GDM1 (cell line): ENCODE measurements at places on chromosomes 11 and 22.

- DNase-seq: no peak
These were observed 465.0 kb downstream of the FAM181B start for GRCh38 chr11:82268627-82269026.

GRCh38 chr22:30357236-30357570, 396 bp downstream of the CCDC157 start:
- peak; percentile 42 for DNase-seq

DNA sequence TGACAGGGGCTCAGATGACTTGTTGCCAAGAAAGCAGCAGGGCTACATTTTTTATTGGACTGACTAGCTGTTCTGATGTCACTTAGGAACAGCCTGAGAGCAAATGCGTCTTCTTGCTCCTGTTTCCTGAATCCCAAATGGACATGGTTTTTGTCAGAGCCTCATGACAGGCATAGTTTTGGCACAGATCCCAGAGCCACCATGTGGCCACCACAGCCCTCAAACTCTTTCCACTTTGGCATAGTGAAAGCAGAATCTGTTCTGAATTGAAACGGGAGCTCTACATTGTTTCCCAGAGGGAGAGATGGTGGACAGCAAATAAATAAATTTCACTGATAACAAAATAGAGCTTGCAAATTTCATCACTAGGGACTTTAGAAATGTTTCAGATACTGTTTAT, 222.2 kb downstream of the C11orf87 start:
- no peak for DNase-seq

DNA sequence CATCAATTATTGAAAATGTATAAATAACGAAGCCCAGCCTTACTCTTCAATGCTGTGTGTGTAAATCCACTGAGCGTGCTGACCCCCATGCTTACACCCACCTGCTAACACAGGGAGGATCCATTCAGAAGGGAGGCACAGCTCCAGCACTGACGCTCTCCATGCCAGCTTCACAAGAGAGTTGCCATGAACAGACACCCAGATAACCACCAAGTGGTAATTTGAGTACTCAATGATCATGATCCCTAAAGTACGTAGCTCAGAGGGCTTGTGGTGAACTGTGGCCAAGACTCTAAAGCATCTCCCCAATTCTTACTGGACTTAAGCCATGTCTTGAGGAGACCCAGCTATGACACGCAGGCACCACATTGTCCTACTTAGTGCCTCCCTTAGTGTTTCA, 98.7 kb downstream of the IGLL1 start:
- no peak for DNase-seq

- no peak for DNase-seq
These were observed 8.3 kb upstream of the IGSF9B start for GRCh38 chr11:133965031-133965601.

GRCh38 chr11:97739932-97740800, 1280.6 kb upstream of the CNTN5 start:
- no peak for DNase-seq

DNA sequence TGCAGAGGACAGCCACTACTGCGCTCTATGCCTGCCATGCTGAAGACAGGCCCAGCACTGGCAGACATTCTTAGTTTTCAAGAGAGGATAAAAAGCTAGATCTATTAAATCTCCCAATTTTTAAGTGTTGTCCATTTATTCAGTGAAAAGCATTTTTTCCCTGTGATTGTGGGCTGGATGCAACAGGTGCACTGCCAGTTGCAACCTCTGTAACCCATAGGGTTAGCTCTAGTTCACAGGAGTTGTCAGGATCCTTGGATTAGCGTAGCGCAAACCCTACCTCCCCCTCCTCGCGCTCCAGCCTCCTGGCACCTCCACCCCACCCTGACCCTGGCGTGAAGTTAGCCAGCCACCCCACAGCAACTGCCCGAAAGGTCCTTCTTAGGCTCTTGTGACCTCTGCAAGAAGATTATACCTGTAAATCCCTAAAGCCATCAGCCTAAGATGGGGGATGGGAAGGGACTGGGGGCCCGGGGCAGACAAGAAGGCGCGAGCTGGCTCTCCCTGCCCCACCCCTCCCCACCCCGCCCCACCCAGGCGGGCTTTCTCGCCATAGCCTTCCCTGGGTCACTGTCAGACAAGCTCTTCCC, 30.9 kb downstream of the EIF3F start:
- no peak for DNase-seq

DNA sequence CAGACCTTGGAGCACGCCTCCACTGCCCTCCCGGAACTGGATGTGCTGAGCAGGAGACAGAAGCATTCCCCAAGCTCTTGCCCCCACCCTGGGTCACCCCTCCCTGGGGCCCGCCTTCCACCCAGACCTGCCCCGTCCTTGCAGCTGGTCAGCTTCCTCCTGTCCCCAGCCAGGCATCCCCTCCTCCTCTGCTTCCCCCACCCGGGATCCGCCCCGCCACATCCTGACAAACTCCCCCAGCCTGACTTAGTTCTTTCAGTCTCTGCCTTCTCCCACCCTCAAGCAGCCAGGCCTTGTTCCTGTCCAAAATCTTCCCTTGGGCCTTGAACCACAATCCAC, 1.1 kb upstream of the PLXNB2 start:
- DNase-seq: peak; percentile 76

DNA sequence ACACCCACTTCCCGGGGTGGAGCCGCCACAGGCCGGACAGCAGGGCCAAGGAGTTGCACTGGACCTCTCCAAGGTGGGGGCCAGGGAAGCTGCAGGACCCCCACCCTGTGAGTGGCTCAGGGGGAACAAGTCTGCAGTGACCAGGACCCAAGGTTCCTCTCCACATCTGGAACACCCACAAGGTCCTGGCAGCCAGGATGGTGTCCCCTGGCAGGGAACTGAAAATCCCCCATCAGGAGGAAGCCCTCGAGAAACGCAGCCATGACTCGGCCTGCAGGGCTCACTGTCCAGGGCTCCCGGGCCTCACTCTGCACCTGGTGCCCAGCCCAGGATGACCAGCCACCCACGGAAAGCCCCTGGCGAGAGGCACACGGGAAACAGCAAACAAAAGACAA, 11.5 kb downstream of the RNH1 start:
- no peak for DNase-seq

DNA sequence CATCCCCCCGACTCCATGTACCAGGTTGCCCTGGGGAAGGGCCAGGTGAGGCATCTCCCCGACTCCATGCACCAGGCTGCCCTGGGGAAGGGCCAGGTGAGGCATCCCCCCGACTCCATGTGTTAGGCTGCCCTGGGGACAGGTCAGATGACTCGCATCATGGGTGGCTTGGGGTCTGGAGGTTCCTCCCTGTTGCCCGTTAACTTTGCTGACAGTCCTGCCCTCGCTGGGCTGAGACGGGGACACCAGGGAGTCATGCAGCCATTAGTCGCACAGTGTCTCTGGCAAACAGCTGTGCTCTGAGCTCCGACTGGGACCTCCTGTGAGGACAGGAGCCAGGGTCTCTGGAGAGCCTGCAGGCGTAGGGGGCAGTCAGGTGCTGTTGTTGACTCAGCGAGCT, 336.1 kb downstream of the TBC1D22A start:
- DNase-seq: no peak

GRCh38 chr11:20367313-20367948, 3.9 kb downstream of the HTATIP2 start:
- no peak for DNase-seq

DNA sequence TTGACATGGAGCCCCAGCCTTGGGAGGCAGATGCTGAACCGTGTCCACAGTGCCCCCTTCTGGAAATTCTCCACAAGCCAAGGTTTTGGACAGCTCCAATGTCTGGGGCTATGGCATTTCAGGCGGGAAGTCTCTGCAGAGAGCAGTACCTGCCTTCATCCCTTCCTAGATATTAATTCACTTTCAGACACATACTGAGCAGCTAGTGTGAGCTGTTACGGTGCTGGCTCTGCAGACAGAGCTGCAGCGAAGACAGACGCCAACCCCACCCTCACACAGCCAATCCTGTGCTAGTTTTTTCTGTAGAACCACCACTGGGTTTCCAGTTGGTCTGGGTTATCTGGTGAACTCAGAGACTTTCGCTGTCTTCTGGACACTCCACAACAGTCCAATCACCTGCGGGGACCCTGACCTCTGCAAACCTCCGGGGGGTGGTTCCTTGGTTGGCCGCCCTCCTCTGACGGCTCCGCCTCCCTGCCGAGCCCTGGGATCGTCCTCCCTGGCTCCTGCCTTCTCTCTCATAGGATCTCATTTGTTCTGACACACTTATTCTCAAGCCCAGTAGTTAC, 9.1 kb downstream of the LMF2 start:
- peak; percentile 52 for DNase-seq

DNA sequence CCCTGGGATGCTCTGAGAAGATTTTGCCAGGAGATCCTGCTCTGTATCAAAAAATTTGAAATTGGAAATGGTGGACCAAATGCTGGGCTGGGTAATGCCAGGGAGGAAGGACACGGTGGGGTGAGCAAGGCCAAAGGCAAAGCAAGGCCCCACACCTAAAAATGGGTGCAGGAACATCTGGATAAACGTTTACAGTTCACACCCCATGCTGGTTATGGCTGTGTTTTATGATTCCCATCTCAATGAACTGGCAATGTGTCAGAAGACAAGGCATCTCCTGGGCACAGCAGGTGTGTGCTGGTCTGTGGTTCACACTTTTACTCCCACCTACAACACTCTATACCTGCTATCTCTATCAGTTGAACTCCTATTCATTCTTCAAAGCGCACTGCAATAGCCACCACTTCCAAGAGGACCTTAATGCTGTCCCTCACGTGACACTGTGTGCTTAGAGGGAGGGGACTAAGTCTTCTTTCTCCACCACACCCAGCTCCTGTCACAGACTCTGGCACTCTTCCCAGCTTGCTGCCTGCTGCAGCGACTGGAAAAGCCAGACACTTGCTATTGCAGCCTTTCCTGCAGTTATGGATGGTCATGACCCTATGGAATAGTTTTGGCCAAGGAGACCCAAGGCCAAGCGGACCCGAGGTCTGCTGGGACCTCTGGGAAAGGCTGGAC, 277.5 kb downstream of the CTTN start:
- DNase-seq: no peak

DNA sequence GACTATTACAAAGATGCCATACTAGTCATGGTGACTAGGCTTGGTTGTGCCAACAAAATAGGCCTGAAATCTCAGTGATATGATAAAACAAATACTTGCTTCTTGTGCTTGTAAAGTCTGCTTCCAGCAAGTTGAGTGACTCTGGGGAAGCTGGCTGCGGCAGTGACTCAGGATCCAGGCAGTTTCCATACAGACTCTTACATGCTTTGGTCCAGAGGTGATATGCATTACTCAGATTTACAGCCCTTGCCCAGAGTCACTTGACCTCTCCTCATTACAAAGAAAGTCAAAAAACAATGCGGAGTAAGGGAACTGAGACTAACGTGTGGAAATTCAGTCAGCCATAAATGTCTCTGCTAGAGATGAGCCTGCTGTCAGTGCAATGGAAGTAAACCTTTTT, 387.5 kb downstream of the KCNA4 start:
- DNase-seq: no peak

GRCh38 chr22:50267591-50268390, 2.4 kb downstream of the MAPK11 start:
- no peak for DNase-seq

DNA sequence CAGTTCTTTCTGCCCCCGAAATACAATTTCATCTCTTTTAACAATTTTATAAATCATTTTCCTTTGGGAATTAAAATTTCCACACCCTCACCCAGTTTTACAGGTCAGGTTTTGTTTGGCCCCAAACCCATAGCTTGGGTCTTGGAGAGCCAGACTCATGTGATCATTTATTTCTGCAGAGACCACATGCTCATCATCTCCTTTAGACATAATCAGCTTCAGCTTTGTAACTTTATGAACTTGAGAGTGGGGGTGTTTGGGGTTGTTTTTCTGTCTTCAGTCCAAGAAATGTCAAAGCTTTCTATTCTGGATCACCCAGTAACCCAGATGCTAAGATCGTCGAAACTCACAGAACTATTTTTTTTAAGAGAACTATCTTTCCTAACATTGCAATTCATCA, 70.9 kb downstream of the DBX1 start:
- no peak for DNase-seq

DNA sequence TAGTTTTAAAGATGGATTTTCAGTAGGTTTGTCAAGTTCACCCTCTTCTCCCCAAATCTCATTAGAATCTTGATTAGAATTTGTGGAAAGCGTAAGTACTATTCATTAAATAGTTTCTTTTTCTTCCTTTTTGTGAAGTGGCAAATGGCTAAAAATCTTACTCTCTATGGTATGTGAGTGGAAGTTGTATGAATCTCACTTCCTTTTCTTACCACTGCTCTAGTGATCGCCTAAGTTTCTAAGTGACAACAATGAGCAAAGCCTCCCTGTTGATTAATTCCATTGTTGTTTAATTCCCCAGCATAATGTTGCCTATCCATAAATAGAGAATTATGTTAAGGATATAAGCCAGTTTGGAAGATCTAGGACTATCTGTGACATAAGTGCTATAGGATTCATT, 82.7 kb downstream of the PGR start:
- DNase-seq: no peak

DNA sequence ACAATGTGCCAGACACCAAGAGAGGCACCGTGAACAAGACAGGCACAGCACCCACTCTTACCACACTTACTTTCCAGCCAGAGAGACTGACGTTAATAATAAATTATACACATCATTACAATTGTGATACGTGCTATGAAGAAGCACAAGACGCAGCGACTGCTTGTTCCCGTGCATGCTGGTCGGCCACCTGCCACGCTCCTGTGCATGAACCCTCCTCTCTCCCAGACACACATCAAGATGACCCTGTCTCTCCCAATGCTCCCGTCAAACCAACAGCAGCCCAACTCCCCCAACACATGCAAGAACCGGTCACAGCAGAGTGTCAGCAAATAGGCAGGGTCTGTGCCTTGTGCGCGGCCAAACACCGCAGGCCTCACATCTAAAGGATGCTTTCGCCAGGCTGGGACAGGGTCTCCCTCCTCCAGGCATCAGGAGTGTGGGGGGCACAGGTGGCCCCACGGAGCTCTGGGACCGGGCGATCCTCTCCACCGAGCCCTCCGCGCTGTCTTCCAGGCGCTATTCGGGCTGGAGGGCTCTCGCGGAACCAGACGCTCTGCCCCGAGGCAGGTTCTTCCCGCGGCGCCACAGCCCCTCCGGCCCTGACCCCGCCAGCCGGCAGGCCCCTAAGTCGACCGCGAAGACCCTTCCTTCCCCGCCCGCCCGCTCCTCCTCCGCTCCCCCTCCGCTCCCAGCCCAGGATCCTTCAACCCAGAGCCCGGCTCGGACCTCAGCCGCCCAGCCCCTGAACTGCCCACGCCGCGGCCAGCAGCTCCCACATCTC, 533 bp downstream of the SERGEF start:
- DNase-seq: no peak

- DNase-seq: no peak
These were observed 25.5 kb upstream of the CTSC start for GRCh38 chr11:88363004-88363403.
